CD8-positive, alpha-beta memory T cell (primary cell): ENCODE measurements at places on chromosomes 7 and 10.

DNA sequence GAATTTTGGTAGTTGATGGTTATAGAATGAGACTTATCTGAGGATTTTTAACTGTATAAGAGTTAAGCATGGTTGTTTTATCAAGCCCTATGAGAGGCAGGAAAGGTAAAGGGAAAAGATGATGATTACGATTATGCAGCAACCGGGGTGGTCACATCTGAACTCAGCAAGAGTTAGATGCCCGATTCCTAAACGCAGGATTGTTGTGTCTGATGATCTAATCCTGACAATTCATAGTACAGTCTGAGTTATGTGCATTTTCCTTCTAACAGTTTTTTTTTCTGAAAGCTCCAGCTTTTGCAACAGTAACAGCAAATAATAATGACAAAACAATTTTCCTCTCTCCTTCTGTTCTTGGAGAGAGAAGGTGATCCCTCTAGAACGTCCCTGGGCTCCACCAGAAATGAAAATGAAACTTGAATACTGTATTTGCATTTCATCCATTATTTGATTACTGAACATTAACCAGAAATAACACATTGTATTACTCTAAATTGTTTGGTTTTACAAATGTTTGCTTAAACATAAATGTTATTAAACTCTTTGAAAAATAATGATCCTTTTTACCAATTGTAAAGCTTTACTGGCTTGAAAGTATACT is 176.5 kb upstream of the CCDC6 start:
- DNase-seq: no peak

DNA sequence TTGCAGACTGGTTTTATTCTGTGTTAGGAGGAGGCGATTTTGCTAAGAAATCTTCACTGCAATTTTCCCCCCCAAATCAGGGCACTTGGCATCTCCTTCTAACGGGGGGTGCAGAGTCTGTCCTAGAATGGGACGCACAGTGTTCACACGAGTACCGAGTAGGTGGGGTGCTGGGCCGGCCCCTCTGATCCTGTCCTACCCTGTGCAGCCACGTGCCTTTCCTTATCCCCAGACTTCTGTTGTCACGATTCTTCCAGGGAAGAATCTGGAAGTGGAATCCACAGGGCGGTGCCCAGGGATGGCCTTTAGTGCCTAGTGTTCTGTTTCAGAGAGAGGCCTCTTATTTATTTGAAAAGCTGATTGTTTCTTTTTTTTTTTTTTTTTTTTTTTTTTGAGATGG is 16.4 kb downstream of the CUX1 start:
- no peak for DNase-seq

DNA sequence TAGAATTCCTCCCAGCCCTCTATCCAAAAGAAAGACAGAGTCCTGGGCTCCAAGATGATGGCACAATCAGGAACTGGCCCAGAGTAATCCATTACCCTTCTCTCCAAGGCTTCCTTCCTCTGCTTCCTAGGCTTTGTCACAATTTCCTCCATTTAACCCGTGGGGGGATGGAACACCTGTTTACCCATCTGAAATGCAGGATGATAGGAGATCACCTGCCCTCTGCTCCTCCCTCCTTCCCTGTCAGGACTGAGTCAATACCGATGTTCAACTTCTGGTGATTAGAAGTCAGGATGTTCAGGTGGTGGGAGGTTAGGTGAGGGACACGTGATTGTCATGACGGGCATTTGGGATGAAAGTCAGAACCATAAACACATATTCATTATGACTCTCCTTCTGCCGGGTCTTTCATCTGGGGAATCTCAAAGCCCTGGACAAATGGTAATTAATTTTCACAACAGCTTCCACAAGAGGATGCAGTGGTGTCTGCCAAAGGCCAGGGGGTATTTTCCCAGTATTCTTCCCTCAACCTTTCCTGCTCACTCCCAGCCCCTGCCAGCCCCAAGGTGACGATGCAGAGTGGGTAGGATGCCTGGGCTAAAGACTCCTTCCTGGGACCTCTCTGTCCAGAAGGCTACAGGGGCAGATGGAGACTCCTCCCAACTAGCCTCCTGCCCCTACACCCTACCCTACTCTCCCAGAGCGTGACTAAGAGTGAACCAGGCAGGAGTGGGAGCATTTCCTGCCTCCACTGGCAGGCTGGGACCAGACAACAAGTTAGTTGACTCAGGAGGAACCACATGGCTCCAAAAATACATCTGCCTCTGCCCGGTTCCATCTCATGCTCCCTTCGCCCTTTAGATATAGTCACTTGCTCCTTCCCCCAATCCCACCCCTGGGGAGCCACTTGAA is 27.9 kb downstream of the DUSP5 start:
- no peak for DNase-seq

DNA sequence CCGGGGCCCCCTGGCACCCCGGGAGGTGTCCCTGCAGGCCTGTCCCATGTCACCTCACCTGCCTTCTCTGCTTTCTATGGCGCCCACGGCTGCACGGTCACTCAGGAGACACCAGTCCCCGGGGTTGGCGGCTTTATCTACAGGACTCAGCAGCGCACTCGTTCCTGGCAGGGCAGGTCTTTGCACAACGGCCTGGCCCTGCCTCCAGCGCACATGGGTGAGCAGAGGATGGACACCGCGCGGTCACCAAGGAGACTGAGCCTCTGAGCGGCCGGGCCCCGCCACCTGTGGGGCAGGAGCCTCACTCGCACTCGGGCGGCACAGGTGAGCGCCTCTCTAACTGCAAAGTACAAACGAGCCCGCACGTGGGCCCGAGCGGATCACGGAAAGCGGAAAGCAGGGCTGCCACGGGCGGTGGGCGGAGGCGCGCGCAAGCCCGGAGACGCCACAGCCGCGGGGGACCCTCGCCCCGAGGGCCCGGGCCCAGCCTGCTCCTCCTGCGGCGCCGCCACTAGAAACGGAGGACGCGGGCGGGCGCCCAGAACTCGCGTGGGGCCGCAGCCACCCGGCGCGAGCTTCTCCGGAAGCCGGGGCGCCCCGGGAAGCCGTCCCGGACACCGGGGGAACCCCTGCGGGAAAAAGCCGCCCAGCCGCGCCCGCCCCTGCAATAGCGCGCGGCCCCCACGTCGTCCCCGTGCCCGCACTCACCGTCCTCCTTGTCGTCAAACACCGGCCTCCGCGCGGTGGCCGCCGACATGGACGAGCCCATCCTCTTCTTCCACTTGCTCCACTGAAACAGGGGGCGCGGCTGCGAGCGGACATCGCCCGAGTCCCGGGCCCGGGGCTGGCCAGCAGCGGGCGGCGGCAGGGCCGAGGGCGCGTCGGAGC is 642 bp downstream of the STK32C start:
- peak; percentile 61 for DNase-seq

DNA sequence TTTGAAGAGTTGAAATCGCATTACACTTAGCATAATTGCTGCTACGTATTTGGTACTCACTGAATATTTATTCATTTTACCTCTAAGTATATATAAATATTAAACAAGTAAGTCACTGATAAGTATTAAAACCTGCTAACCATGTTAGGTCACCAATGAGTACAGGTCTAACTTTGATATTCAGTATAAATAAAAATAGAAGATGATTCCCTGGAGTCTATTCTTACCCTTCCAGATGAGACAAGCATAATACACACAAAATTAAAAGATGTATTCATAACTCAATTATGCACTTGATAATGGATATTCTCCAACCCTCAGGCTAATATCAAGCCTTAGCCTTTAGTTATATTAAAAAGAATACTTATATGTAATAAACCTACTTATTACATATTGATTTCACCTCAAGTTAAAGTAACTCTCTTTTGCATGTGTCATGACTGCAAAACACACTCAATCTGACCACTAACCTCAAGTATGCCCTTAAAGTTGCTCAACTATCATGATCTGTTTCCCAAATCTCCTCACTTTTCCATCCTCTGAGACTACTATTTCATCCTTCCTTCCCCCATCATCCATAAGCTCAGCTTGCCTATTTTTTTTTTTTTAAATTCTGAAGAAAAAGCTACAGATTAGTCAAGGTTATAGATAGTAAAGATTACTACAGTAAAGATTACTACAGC is 46.8 kb downstream of the IPMK start:
- no peak for DNase-seq

GRCh38 chr7:134422008-134422407 is 36.9 kb downstream of the AKR1B1 start:
- DNase-seq: no peak

- DNase-seq: no peak
Observed at GRCh38 chr10:12707461-12708185, 293.9 kb downstream of the CCDC3 start.

- peak; percentile 42 for DNase-seq
Observed at GRCh38 chr7:74026903-74027682, 880 bp upstream of the ELN start.

DNA sequence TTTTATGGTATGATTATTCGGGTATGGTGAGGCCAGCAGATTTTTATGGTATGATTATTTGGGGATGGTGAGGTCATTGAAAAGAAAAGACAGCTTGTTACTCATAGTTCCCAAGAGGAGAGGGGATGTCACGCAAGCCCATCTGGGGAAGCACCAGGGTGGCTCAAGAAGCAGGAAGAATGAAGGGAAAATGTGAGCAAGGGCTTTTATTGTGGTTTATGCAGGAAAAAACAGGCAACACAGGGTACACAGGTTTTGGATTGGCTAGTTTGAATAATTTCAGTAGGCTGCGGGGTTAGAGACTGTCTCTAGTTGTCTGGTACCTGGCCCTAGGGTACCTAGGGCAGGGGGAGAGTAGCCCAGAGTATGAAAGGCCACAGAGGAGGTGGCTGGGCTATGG is 26.8 kb upstream of the DGKI start:
- DNase-seq: no peak
